ENCODE measurements at places on chromosomes 2 and 18.

- no peak for DNase-seq
Measured at GRCh38 chr18:34576622-34577021, 133.5 kb upstream of the DTNA start.

DNA sequence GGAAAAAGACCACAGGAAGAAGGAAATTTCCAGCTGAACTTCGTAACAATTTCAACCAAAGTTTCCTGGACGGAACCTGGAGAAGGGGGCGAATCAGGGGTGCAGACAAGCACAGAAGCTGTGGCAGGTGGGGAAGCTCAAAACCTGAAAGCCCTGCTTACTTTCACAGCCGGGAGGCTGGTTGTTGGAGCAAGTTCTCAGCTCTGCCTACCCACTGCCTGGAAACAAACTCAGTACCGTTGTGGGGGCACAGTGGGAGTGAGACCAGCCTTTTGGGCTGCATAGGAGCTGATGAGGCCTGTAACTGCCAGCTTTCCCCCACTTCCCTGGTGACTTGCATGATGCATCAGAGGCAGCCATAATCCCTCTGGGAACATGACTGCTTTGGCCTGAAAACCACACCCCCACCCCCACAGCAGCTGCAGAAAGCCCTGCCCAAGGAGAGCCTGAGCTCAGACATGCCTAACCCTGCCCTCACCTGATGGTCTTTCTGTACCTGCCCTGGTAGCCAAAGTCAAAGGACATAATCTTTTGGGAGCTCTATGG is 207.0 kb upstream of the VWC2L start:
- no peak for DNase-seq

DNA sequence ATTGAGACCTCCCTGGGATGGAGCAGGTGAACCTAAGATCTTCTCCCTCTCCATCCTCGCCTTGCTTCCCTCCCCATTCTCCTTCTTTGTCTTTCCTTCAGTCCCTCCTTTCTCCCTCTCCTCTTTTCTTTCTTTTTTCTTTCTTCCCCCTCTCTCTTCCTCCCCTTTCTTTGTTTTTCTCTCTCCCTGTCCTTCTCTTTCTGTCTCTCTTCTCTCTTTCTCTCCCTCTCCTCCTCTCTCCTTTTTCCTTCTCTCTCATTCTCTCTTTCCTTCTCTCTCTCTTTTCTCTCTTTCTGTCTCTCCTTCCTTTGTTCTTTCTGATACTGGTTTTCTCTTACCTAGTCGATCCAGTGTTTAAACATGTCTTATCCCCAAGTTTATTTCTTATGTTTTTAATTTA is 10.7 kb downstream of the MREG start:
- no peak for DNase-seq

- no peak for DNase-seq
Measured at GRCh38 chr2:145961846-145962245, 1441.9 kb upstream of the ZEB2 start.

- no peak for DNase-seq
Measured at GRCh38 chr2:29080886-29081743, 6.8 kb upstream of the PCARE start.

GRCh38 chr2:202608142-202608852 is 26.5 kb upstream of the FAM117B start:
- no peak for DNase-seq

DNA sequence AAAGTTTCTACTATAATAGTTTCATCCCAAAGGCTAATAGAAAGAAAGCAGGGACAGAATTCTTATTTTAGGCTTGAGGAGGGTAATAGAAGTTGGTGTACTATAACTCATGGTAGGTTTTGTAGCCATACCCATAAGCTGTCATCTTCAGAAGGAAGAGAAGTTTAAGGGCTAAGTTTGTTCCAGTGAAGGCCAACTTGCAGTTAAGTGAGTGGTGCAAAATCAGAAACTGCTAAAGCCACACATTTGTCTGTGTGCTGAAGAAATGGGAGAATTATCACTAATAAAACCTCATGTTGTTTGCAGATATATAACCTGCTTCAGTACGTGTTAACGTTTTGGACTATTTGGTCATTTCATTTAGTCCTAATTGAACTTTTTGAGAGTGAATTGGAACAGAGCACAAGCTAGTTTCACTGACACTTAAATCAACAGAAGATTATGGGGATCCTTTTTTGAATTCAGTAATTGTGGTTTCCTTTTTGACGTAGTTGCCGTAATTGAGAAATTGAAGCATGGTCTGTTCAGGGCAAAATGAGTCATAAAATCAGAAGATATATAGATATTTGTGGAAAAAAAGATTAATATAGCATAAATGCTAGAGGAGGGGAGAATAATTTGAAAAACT is 69.1 kb downstream of the PHLPP1 start:
- DNase-seq = no peak

GRCh38 chr18:68817584-68817983 is 19.7 kb downstream of the CCDC102B start:
- DNase-seq = no peak

- DNase-seq = no peak
Measured at GRCh38 chr2:19819097-19820065, 82.4 kb downstream of the TTC32 start.

DNA sequence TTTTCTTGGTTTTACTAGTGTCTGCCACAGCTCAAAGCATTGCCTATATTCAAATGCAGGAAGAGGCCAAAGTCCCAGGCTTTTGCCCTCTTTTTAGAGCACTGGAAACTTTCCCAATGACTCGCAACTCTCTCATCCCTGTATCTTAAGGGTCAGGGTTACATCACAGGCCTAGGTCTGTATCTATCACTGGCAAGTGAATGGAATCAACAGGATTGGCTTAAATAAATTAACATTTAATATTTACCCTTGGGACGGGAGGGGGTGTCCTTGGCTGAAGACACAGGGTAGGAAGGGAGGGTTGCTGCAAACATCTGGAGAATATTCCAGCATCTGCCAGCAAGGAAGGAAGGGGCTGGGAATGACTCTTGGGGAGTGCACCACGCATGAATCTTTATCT is 242.6 kb downstream of the SLC4A3 start:
- DNase-seq = no peak

DNA sequence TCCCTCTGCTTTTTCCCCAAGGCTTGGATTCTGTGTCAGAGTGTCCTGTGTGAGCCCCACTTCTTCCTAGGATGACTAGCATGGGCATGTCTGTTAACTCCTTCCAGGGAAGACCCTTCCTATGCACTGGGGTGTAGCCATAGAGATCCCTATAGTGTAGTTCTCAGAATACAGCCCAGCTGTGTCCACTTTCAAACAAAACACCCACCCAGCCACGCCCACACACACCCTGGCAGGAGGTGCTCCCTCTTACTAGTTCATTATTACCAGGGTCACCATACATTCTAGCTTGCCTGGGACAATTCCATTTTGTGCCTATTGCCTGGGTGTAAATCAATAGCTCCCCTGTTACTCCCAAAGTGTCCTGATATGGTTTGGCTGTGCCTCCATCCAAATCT is 195.6 kb downstream of the MYCN start:
- DNase-seq = no peak

- DNase-seq = no peak
Measured at GRCh38 chr2:142724186-142724585, 153.3 kb upstream of the KYNU start.

GRCh38 chr2:216735668-216736067 is 40.3 kb upstream of the IGFBP5 start:
- DNase-seq = no peak

GRCh38 chr2:10499275-10499907 is 51.3 kb upstream of the ODC1 start:
- DNase-seq = no peak
